Suppressor macrophage treated with lipopolysaccharide for 4 hours (primary cell): ENCODE measurements at places on chromosomes 2 and 18.

GRCh38 chr18:29436459-29436858 lies 1259.5 kb upstream of the CDH2 start:
- no peak for DNase-seq

- DNase-seq = no peak
Observed at GRCh38 chr18:79841936-79842335, 44.2 kb downstream of the KCNG2 start.

GRCh38 chr2:19873014-19873413 lies 28.8 kb downstream of the TTC32 start:
- DNase-seq = no peak

GRCh38 chr2:57376985-57377384 lies 669.6 kb upstream of the VRK2 start:
- DNase-seq = peak; percentile 48

DNA sequence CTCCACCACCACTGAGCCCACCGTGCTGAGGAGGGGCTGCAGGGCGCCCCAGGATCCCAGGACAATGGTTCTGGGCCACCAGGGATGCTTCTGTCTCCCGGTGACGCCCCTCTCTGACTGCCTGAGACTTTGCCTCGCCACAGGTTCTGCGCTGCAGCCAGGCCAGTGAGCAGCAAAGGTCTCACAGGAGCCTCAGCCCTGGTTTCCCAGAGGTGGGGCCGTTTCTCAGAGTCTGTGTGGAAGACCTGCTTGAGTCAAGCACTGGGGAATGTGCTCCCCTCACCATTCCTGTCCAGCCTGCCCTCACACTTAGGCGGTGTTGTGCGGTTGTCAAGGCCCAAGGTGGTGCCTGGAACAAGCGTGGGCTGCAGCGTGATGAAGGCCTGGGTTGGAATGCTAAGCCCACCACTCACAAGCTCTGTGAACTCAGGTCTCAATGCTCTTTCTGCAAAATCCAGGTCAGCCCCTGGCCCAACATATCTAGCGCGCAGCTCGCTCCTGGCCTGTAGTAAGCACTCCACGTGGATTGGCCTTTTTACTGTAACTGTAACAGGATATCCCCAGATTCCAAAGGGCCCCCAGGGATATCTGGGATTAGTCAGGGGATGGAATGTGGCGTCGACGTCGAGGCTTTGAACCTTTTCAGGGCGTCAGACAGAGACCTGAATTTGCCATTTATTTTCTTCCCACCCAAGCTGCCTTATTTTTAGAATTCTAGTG lies 47.6 kb downstream of the PLB1 start:
- no peak for DNase-seq
